Activated T-helper 1 cell treated with anti-CD3 and anti-CD28 coated beads, Interleukin-12 subunit alpha, Interleukin-12 subunit beta, Interleukin-2, Interleukin-4 antibody, amounts not matched to agents 30 ng/mL and 10 ng/mL and 1 ng/mL, durations not matched to agents 14 hours and 24 hours and 36 hours (primary cell): ENCODE measurements at places on chromosomes 2 and 18.

DNA sequence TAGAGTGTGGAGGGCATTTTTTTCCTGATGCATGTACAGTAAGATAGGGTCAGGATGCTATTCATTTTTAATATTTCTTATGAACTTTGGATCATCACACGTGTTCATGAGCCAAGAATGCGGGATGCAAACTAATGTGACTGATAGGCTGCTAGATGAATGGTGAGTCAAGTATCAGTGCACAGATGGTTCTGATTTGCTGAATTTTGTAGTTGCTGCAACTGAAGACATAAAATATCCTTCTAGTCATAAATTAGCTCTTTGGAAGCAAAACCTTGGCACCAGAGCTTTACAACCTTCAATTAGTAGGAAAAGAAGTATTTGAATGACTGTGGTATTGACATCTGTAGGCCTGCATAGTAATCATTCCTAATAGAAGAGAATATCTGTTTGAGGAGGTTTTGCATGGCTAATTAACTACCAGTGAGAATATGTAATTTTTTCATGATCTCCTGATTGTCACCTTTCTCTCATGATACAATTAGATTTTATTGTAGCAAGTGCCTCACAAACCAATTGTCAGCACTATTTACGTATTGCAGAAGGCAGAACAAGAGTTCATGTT, 94.0 kb downstream of the VRK2 start:
- H3K27me3 ChIP-seq, result no peaks in the 10 kb centered on the region
- no peak for DNase-seq
- H3K27ac ChIP-seq, result no peak overlapping the region
- H3K36me3 ChIP-seq, result peaks cover 12% of the 10 kb centered on the region
- no peak overlapping the region for H3K4me3 ChIP-seq
- no peaks in the 10 kb centered on the region for H3K4me1 ChIP-seq

DNA sequence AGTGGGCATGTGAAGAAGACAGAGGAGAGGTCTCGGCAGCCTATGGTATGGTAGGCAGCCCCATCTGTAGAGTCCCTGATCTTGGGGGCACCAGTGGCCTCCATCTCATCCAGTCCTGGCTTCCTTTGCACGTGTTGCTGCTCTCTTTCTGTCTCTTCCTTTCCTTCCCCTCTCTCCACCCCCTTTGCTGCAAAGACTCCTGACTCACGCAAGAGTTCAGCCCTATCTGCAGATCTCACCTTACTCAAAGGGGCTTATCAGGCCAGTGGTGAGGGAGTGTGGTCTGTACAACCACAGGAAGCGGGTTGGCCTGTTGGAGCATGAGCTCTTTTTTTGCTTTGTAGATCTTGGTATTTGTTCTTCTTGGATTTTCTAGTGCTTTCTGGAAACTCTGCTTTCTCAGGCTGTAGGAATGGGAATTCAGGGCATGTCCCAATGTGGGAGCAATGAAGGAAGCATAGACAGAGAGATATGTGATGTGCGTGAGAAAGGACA, 14.6 kb upstream of the NT5DC4 start:
- peaks cover 72% of the 10 kb centered on the region for H3K4me1 ChIP-seq
- H3K27me3 ChIP-seq, result no peaks in the 10 kb centered on the region
- peak; percentile 79 for DNase-seq
- H3K4me3 ChIP-seq, result peak overlapping the region; percentile 79

- H3K4me3 ChIP-seq, result no peak overlapping the region
- no peak for DNase-seq
- peaks cover 7% of the 10 kb centered on the region for H3K27me3 ChIP-seq
- H3K4me1 ChIP-seq, result no peaks in the 10 kb centered on the region
- H3K27ac ChIP-seq, result no peak overlapping the region
Observed at GRCh38 chr2:13046557-13047165, 329.9 kb downstream of the TRIB2 start.

GRCh38 chr2:95034221-95034620, 8.7 kb downstream of the MAL start:
- DNase-seq, result no peak
- peaks cover 55% of the 10 kb centered on the region for H3K4me1 ChIP-seq
- H3K27me3 ChIP-seq, result no peaks in the 10 kb centered on the region
- peaks cover 54% of the 10 kb centered on the region for H3K36me3 ChIP-seq
- H3K27ac ChIP-seq, result no peak overlapping the region

- H3K36me3 ChIP-seq, result no peaks in the 10 kb centered on the region
- no peak overlapping the region for H3K27ac ChIP-seq
- H3K4me1 ChIP-seq, result no peaks in the 10 kb centered on the region
- no peak overlapping the region for H3K4me3 ChIP-seq
- H3K27me3 ChIP-seq, result peaks cover 2% of the 10 kb centered on the region
- no peak for DNase-seq
Observed at GRCh38 chr2:20186078-20186854, 38.7 kb downstream of the SDC1 start.

GRCh38 chr2:197871780-197872456, 67.5 kb downstream of the PLCL1 start:
- H3K27ac ChIP-seq, result no peak overlapping the region
- no peaks in the 10 kb centered on the region for H3K36me3 ChIP-seq
- DNase-seq, result no peak
- H3K4me3 ChIP-seq, result no peak overlapping the region

DNA sequence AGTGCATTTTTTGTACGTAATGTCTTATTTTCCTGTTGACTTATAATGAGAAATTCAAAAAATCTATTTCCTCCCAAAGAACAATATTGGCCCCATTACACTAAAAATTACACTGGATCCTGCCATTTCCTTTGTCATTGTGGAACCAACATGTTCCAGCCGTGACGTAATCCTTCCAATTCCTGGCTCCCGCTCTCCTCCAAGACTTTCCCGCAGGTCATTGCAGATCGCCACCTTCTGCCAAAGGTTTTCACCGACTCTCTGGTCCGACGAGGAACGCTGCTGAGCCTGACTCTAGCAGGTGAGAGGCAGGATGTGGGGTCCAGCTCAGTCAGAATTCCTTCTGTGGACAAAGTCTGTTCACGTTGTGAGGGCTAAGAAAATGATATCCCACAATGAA, 38.0 kb downstream of the PTGR3 start:
- no peak for DNase-seq
- H3K4me1 ChIP-seq, result no peaks in the 10 kb centered on the region

DNA sequence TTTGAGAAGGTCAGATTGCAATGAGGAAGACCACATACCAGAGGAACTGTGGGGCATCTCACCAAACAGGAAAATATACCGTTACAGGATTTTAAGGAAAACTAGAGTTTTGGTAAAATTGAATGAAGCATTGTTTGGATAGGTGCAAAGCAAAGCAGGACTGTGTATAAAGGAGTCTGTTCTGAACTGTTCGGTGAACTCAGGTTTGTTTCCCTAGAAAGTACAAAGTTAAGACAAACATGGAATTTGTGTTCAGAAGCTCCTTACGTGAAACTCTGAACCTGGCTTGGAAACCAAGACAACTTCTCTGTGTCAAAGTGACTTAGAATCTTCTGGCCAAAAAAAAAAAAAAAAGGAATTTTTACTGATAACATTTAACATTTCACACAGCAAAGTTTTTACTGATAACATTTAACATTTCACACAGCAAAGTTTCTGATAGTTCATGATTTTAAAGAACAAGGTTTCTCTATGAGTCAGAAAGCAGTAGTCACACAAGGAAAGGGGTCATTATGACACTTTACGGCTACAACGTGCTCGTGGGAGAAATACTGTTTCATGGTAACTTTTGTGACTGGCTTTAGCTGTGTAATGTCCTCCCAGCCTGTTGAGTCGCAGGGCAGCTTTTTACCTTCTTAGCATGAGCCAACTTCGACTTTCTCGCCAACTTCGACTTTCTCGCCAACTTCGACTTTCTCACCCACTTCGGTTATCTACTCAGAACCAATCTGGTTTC, 21.2 kb upstream of the TET3 start:
- H3K36me3 ChIP-seq, result peaks cover 19% of the 10 kb centered on the region
- no peaks in the 10 kb centered on the region for H3K27me3 ChIP-seq
- peak overlapping the region; percentile 86 for H3K27ac ChIP-seq
- no peak for DNase-seq

- no peaks in the 10 kb centered on the region for H3K4me1 ChIP-seq
- no peak overlapping the region for H3K27ac ChIP-seq
- no peak overlapping the region for H3K4me3 ChIP-seq
- H3K27me3 ChIP-seq, result no peaks in the 10 kb centered on the region
- no peak for DNase-seq
Observed at GRCh38 chr18:42649331-42650035, 466.0 kb downstream of the RIT2 start.

DNA sequence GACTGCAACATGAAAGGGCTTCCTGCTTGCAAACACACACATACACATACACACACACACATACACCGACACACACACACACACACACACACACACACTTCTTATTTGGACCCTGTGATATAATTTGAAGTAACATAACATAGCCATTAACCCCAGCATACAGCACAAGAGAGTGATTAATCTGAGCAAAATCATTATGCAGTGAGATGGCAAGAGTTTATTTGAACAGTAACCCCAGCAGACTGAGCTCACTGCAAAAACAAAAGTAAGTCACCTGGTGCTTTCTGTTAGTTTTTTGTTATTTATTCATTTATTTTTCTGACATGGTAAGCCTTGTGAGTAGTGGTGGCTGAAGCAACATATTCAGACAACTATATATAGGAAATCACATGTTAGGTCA, 93.7 kb downstream of the NOL4 start:
- no peak overlapping the region for H3K27ac ChIP-seq
- H3K4me1 ChIP-seq, result no peaks in the 10 kb centered on the region
- H3K4me3 ChIP-seq, result no peak overlapping the region
- no peaks in the 10 kb centered on the region for H3K36me3 ChIP-seq
- no peaks in the 10 kb centered on the region for H3K27me3 ChIP-seq
- DNase-seq, result no peak

DNA sequence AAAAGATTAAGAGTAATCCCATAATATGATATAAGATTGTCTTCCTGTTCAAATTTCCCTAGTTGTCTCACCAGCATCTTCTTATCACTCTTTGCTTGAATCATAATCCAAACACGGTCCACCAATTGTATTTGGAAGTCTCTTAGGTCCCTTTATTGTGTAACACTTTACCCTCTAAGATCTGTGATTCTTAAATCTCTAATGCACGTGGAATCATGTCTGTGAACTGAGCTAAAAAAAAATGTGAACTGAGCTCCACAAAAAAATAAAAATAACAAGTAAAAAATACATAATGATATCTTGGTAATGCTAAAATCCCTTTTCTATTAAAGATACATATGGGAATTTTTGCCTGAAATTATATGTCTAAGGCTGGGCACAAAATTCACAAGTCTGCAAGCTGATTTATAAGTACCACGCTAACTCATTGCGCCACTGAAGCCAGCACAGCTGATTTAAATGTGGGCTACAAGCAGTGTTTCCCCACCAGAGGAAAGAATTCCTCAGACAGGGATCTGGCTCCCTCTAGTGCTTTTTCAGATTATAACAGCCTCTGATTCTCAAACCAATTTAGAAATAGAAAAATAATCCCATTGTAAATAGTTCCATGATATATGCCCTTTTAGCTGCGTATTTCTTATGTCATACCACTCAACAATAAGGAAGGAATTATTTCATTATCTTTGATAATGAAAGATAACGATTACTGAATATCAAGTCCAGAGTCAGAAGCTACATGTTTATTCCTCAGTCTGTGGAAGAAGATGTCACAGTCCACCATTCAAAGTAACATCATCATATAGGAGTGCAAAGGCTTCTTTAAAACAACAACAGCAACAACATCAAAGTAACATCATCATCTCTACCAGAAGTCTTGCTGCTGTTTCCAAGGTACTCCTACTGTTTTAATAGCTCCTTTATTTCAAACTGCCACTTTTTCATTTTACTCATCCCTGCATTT, 22.9 kb downstream of the RBM43 start:
- no peak overlapping the region for H3K4me3 ChIP-seq
- no peaks in the 10 kb centered on the region for H3K4me1 ChIP-seq
- no peak overlapping the region for H3K27ac ChIP-seq
- H3K27me3 ChIP-seq, result peaks cover 9% of the 10 kb centered on the region
- DNase-seq, result no peak

DNA sequence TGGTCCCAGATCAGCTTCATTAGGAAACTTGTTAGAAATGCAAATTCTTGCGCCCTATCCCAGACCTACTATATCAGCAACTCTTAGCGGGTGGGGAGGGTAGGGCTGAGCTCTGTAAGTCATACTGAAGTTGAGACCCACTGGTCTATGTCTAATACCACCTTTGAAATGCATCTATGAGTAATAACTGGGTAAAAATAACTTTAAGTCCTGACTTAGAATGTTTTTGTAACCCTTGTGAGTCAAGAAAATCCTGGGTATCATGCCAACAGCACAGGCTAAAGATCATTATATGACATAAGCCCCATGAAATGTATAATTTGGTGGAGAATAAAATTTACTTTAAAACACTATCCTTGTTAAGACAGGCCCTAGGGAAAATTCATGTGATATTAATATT, 41.4 kb downstream of the PRKD3 start:
- peaks cover 18% of the 10 kb centered on the region for H3K36me3 ChIP-seq
- H3K4me3 ChIP-seq, result no peak overlapping the region
- H3K4me1 ChIP-seq, result no peaks in the 10 kb centered on the region
- no peak for DNase-seq
- H3K27ac ChIP-seq, result no peak overlapping the region

- H3K27ac ChIP-seq, result no peak overlapping the region
- no peaks in the 10 kb centered on the region for H3K27me3 ChIP-seq
- H3K36me3 ChIP-seq, result no peaks in the 10 kb centered on the region
- H3K4me3 ChIP-seq, result no peak overlapping the region
- DNase-seq, result no peak
- H3K4me1 ChIP-seq, result no peaks in the 10 kb centered on the region
Observed at GRCh38 chr2:186195696-186196095, 290.4 kb upstream of the ZC3H15 start.

- no peaks in the 10 kb centered on the region for H3K4me1 ChIP-seq
- DNase-seq, result no peak
- H3K4me3 ChIP-seq, result no peak overlapping the region
- H3K27me3 ChIP-seq, result no peaks in the 10 kb centered on the region
- H3K27ac ChIP-seq, result no peak overlapping the region
Observed at GRCh38 chr2:58834404-58834803, 593.3 kb upstream of the FANCL start.

DNA sequence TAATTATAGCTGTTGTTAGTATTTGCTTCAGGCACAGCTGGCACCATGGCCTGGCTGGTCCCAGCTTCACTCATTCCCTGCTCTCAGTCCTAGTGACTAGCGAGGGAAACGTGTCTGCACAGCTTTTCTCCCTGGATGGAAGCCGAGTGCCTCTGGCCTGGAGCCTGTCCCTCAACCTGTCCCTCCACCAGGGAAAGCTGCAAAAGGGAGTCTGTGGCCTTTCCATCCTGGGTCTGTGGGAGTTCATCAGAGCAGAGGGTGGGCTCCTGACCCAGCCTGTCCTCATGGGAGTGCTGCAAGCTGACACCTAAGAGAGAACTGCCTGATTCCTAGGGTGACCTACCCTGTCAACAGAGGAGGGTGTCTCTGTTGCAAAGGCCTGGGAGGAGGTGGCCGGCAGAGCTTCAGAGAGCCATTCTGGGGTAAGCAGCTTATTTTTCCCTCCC, 118.3 kb downstream of the CAPN13 start:
- H3K4me1 ChIP-seq, result no peaks in the 10 kb centered on the region
- no peak overlapping the region for H3K27ac ChIP-seq
- no peak overlapping the region for H3K4me3 ChIP-seq
- no peak for DNase-seq

GRCh38 chr18:32712860-32713259, 60.0 kb downstream of the KLHL14 start:
- H3K27ac ChIP-seq, result no peak overlapping the region
- DNase-seq, result no peak
- H3K27me3 ChIP-seq, result no peaks in the 10 kb centered on the region
- H3K4me3 ChIP-seq, result no peak overlapping the region

- no peak overlapping the region for H3K4me3 ChIP-seq
- H3K27me3 ChIP-seq, result peaks cover 6% of the 10 kb centered on the region
- H3K4me1 ChIP-seq, result no peaks in the 10 kb centered on the region
- H3K27ac ChIP-seq, result no peak overlapping the region
Observed at GRCh38 chr2:85792783-85793441, 39.1 kb downstream of the ATOH8 start.
